ENCODE measurements at places on chromosomes 1 and 21.

- no peak for DNase-seq
Observed at GRCh38 chr1:8864713-8865344, 13.7 kb downstream of the ENO1 start.

DNA sequence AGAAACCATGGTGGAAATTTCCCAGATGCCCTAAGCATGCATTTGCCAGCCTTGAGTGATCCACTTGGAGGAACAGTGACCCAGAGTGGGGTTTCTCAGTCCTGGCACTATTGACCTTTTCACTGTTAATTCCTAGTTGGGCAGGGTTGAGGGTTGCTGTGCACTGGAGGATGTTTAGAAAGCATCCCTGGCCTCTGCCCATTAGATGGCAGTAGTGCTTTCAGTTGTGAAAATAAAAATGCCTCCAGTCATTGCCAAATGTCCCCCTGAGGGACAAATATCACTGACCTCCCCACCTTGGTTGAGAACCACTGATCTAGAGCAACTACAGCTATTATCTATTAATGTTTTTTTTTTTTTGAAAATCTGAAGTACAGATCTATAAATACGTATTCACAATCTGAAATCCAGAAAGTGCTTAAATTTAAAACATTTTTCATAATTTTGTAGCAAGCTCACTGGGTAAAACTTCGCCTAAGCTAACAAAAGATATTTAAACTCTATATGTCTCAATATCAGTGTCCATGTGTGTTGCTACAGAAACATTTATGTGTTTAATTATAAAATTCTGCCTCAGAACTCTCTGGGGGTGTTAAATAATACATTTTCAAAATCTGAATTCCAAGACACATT is 27.3 kb downstream of the F3 start:
- DNase-seq, result no peak

GRCh38 chr1:172414331-172414730 is 6.2 kb upstream of the C1orf105 start:
- no peak for DNase-seq

- no peak for DNase-seq
Observed at GRCh38 chr1:58754073-58754613, 29.7 kb downstream of the JUN start.

DNA sequence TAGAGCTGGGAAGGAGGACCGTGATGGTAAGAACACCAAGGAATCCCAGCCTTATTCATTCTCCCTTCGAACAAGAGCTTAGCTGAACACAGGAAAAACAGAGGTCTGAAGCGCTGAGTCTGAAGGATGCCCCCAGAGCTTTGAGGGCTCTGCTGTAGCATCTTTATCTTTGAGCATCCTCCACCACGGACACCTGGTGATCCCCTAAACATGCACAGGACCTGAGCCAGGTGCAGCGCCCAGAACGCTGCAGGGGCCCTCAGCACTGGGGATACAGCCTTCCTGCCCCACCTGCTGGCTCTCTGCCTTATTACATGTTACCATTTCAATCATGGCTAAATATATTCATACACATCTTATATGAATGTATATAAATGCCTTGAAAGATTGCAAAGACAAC is 7.7 kb upstream of the GPATCH4 start:
- no peak for DNase-seq

DNA sequence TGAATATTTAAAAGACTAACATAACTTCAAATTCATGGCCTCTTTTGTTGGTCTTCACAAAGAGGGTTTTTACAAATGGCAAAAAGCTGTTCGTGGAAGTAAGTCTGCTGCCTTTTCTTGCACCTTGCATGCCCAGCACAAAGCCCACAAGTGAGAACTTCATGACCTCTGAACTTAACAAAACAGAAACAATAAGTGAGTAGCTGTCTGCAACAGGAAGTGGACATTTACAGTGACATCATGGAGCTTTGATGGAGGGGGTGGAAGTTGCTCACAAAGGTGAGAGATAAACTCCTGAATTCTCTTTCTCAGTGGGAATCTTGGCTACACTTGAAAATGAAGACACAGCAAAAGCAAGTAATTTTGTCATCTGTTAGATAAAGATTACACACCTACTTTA is 303.3 kb upstream of the DEPDC1 start:
- DNase-seq, result no peak

DNA sequence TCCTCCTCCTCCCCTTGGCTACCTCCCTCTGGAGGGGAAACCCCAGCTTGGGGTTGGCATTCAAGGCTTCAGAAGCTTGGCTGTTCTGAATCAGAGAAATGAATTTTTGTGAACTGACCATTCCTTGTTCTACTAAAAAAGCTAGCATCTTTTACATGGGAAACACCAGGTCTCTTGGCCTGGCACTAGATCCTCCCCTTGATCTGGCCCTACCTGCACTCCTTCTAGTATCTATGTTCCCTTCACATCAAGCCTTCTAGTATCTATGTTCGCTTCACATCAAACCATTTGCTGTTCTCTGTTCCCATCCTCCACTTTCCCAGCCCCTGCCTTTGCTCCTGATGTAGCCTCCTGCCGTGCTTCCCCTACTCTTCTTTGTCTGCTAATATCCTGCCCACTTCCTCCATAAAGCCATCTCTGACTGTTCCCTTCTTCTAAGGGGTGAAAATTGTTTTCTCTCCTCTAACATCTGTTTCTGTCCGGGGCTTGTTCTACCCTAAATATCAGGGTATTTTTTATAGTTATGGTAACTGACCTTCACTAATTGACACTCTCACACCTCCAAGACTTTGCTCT is 25.8 kb downstream of the FAM151A start:
- DNase-seq, result no peak

DNA sequence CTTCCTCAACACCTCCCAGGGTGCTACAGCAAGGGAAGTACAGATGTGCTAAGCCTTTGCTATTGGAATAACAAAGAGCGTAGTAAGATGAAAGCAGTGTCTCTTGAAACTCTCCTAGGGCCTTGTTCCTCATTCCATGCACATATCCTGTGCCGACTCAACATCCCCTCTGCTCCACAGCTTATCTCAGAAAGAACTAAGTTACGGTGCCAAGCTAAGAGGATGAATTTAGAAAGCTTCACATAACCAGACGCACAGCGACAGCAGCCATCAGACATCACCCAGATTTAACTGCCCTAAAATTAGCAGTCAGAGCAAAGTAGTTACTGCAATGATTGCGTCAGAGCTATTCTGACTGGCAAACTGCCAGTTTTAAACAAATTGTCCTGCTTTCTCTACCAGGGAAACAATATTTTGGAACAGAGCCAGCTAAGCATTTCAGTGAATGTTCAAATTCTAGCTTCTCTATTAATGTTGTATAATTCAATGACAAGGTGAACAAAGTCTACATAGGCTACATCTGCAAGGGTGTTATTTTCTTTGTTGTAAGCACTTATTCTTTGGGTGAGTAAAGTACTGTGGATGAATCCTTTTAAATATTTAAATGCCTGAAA is 9.5 kb downstream of the SIPA1L2 start:
- DNase-seq, result no peak

- peak; percentile 76 for DNase-seq
Observed at GRCh38 chr21:35578347-35578782, 482.0 kb downstream of the SETD4 start.

DNA sequence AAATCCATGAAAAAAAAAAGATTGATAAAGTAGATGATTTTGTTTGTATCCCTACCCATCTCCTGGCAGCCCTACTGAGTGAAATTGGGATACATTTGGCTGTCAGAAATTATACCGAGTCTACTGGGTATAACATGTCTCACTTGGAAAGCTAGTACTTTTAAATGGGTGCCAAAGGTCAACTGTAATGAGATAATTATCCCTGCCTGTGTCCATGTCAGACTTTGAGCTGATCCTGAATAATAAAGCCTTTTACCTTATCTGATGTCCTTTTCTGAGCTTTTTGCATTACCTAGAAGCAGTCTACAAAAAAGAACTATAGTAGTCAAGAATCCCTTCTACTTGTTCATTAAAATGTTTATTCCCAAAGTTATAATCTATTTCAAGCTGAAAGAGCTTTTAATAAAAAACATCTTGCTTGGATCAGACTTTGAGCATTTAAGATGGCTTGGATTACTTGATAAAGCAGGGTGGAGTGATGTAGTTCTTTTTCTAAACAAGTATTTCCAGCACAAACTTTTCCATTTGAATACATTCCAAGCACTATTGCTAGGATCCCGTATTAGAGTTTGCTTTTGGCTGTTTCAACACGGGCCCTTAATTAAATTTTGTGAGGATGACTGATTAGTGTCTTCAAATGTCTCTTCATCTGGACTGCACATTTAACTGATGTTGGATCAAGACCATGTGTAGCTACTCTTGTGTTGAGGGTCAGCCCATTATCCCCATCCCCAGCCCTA is 69.2 kb downstream of the DTL start:
- peak; percentile 11 for DNase-seq

DNA sequence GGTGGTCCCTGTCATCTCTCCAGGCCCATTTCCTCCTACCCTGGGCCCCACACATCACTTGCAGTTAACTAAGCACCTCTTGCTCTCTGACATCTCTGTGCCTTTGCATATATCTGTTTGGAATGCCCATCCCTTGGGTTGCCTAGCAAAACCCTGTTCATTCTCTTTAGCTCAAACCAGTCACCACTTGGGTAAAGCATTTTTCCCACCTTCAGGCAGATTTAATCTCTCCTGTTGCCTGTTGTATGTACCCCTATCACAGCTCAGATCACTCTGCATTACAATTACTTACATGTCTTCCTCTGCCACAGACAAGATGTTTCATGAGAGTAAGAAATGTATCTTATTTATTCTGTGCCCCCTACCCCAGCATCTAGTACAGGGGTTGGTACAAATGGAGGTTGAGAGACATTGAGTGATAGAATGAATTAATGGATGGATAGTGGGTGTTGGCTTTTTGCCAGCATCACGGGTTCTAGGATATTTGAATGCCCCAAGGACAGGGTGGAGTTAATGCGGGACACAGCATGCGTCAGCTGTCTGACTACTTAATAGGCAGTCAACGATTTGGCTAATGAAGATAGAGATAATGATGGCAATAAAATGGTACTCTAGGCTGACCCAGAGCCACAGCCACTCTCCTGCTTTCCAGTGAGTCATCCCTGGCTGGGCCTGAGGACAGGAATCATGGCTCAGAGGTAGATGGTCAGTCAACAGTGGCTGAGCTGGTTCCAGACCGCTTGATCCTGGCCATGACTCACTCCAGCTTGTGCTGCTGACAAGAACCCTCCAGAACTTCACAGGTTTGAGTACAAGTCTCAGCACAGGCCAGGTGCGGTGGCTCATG is 6.5 kb downstream of the NR0B2 start:
- DNase-seq, result peak; percentile 73

DNA sequence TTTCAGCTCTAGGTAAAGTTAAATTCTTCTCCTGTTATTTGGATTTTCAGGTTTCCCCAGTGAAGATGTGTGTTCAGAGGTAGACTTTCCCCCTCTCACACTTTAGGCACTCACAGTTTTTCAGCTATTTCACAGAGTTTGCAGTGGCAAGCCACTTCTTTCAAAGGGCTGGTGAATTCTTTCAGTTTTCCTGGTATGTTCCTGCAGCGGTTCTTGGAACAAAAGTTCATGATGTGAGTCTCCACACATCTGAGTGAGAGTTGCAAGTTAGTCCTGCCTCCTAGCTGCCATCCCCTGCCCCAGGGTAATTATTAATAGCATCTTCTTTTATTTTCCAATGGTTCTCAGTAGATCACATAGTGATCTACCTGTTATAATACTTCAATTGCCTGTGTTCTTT is 27.3 kb upstream of the CD84 start:
- no peak for DNase-seq

GRCh38 chr1:113442131-113442530 is 51.8 kb downstream of the MAGI3 start:
- no peak for DNase-seq

DNA sequence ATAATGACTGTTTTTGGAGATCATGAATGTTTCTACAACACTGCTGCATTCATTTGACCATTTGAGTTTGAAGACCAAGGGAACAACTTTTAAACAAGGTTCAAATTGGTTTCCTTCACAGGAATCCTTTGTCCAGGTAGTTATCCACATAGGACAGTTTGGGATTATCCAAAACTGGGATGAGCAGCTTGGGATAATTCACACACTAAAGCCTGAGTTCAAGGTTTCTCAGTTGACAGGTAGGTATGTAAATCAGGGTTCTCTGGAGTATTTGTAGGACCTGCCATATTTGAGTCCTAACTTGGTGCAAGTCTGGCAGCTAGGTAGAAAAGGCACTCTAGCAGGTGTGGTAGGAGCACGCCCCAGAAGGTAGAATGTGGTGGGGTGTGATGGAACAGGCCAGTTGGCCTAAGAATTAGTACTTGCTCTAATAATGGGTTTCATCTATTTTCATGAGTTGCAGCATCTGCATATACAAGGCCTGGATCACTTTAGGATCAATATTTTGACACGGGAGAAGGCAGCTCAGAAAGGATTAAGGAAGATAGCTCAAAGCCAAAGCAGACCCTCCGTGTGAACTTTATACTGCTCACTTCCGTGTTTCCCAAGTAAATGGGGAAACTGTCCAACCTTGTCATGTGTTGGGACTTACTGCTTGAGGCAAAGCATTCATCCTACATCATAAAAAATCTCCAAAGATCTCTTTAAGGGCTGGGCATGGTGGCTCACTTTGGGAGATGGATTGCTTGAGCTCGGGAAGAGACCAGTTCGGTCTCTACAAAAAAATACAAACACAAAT is 14.1 kb upstream of the RAB42 start:
- no peak for DNase-seq

GRCh38 chr1:39828734-39829133 is 40.1 kb upstream of the BMP8B start:
- DNase-seq, result no peak

DNA sequence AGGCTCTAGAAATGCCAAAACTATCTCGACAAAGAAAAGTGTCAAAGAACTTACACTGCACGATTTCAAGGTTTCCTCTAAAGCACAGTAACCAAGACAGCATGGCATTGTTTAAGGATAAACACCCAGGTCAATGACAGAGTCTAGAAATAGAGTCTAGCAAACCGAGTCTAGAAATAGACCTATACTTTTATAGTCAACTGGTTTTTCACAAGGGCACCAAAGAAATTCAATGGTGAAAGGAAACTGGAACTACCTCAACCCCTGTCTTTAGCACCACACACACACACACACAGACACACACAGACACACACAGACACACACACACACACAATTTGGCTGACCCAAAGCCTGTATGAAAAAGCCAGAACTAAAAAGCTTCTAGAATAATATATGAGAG is 67.1 kb upstream of the PGBD5 start:
- DNase-seq, result no peak

- DNase-seq, result no peak
Observed at GRCh38 chr1:117179471-117179870, 31.3 kb downstream of the VTCN1 start.

DNA sequence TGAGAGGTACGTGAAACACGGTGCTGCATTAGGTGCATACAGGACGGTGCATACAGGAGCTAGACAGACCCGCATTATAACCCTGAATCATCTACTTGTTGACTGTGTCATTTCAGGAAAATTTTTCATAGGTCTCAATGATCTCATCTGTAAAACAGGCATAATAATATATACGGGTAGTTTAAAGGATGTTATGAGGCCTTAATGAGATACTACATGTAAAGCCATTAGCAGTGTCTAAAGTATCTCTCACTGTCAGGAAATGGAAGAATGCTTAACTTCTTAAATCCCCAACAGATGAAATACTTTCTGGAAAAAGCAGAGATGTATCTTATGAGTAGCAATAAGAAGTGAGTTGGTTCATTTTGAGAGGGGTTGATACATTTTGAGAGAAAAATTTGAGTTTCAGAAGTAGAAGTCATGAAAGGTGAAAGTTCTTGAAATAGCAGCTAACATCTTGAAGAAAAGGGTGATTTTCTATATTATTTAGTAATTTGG is 669.6 kb downstream of the PTPRC start:
- DNase-seq, result no peak

- DNase-seq, result no peak
Observed at GRCh38 chr1:61520401-61520800, 204.5 kb downstream of the TM2D1 start.
